ENCODE measurements at places on chromosomes 12 and 14.
A peak's percentile ranks its signal among the peaks of the same experiment; 100 is the strongest.

DNA sequence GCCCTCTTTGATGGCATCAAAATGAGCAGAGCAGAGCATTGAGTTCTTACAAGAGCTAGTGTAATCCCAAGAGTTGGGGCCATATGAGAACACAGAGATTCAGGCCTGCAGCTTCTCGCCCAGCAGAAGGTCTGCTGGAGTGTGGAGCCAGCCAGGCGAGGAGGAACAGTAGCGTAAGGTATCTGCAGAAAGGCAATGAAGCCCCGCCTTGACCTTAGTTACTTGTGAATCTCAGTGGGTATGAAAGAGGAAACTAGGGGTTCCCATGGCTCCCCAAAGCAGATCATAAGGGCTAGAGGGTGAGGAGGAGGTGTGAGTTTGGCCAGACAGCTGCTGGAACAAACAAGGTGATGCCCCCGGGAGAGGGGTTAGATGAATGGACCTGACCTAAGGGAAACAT is 49.4 kb downstream of the SLC8A3 start:
- no peak for DNase-seq

DNA sequence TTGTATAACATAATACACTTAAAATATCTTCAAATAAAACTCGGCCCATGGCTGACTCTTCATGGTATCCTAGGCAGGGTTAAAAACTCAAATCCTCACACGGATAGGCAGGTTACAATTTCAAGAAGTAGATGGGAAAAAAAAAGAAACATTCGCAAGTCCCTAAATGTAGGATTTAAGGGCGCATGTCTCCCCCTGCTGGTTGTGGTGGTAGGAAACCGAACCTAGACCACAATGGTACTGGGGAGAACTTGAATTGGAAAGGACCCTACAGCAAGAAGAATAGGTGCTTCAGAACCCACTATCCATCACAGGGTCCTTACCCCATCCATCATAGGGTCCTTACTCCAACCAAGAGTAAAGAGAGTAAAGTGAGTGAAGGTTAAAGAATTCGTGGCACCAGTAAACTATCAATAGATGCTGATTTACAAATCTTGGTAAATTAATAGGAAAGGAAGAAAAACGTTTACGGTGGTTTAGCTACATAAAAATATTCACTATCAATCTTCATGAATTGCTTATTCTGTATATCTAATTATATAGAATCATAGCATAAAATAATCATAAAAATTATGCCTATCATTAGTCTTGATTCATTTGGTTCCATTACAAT is 3.3 kb upstream of the CIPC start:
- DNase-seq: peak; percentile 53

DNA sequence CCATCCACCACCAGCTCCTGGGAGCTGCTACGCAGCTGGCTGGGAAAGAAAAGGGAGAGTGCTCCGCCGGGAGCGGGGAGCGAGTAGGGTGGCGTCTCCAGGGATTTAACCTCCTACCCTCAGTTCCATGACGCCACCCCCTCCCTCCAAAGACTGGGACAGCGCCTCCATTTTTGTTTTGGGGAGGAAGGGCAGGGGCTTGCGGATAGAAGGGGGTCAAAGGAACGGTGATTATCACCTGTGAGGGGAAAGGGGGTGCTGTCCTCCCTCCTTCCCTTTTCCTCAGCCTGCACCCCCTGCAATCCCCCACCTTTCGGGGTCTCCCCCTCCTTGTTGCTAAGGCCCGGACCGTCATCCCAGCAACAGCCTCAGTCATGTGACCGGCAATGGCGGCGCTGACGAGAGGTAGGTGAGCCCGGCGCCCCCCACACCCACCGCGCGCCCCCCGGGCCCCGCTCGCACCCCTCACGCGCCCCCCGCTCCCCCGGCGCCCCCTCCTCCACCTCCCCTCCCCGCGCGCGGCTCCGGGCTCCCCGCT is at the start of gene DTX3:
DTX3 (plus strand) TSS at position 371 of the 538 bp plus-strand sequence. CDS start 1,694 bp downstream, outside the sequence.
- DNase-seq: no peak

GRCh38 chr12:79782172-79782900 is 91.6 kb upstream of the PAWR start:
- DNase-seq: no peak

DNA sequence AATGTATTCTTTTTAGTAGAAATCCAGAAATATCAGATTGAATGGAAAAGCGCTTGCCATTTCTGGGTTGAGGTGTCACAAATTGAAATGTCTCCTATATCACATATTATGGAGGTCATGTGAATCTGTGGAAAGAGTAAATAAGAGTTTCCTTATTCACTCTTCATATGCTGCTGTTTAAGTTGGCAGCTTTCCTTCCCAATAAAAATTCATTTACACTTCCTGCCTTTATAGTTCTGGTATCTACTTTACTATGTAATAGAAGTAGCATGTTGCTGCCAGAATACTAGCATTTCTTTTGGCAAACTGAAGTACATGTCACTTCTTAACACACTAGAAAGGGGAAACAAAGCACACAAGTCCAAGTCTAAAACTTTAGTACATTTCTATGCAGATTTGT is 60.8 kb downstream of the SDR9C7 start:
- DNase-seq: no peak

- no peak for DNase-seq
Observed at GRCh38 chr12:89951050-89951693, 242.5 kb upstream of the ATP2B1 start.

DNA sequence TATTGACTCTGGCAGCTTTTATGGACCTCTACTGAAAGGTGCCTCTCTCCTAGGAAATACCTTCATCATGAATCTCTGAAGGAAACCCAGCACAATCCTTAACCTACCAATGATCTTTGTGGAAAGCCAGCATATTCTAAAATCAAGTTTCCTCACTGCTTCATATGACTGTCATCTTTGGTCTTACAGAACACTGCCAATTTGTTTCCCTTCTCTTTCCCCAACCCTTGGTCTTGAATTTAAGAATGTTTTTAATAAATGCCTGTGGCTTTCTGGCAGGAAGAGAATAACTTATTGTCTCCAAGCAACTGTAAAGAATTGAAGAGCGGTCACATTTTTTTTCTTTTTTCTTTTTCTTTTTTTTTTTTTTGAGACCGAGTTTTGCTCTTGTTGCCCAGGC is 427.6 kb downstream of the IPO8 start:
- no peak for DNase-seq

GRCh38 chr14:83909507-83909906 is 1620.4 kb upstream of the FLRT2 start:
- DNase-seq: no peak

DNA sequence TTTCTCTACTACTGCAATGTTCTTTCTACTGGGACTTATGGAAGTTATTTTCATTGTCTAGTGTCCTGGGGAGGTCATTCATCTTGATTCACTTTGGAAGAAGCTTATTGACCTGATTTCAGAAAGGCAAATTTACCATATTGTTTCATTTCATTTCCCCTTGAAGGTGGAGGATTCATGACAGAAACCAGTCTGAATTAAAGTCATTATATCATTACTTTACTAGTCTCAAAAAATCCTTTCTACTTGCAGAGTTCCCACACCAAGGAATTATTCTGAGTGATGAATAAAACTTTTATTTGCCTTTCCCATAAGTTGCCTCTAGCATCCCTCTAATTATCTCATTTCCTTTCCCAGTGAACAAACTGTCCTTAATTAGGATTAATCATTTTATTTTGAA is 163.8 kb downstream of the RASSF9 start:
- DNase-seq: no peak
